ENCODE measurements at places on chromosomes 1 and 21.

GRCh38 chr1:42150651-42151050 lies 2.6 kb upstream of the GUCA2B start:
- no peak for DNase-seq

DNA sequence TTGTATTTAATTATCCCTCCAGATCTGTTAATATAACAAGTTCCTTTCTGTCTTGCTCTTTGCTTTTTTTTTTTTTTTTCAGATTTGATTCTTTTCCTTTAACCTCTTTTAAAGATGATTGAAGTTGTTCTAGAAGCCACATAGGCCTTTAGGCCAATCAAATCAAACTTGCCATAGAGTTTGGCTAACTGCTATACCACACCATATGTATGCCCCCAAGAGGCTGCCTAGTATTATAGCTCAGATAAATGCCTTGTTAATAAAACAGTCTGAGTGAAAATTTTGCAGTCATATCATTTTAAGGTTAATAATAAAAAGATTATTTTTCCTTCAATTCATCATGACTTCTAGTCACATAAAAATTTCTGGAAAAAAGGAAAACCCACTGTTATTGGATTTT lies 696.0 kb upstream of the CHRM3 start:
- DNase-seq = no peak

DNA sequence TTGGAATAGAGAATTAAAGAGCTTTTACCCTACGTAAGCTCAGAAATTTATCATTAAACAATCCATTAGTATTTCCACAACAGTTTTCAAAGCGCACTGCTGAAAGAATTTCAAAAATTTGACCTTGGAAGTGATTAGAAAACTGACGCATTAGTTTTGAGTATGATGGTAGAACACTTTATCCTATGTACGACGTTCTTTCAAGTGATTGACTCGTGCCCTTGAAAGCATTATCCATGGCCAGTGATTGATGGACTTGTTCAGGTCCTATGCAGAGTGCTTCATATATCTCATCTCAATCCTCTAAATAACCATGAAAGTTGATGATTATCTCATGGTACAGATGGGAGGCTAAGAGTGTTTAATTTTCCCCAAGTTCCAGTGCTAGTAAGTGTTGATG lies 697.2 kb downstream of the USP25 start:
- DNase-seq = no peak

GRCh38 chr1:194225821-194226220 lies 1039.4 kb upstream of the B3GALT2 start:
- DNase-seq = no peak

DNA sequence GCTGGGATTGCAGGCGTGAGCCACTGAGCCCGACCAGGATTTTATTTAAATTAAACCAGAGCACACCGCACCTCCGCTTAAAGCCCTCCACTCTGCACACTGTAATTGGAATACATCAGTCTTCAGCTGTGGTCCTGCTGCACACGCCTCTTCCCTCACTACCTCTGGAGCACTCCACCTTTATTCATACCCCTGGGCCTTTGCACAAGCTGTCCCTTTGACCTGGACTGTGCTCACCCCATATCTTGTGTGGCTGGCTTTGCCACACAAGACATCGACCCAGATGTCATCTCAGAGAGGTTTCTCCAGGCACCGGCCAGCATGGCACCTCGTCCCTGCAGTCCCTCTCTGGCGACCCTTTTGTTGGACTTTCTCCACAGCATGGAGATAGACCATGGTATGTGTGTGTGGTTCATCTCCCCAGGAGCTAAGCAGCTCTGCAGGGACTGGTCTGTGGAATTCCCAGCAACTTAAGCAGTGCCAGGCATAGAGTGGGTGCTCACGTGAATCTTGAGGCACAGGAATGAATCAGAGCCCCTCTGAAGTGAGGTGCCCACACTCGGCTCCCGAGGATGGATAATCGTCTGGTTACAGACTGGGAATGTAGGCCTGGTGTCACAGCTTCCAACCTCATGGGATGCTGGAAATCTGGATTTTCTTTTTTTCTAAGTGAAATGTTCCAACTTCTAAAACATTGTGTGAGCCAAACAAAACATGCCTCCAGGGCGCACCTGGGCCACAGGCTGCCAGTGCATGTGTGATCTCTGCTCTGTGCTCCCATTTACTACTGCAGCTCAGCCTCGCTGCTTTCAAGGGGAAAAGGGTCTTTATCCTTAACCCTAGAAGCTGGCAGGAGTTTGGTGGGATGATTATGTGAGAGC lies 61.9 kb downstream of the EVA1C start:
- no peak for DNase-seq

DNA sequence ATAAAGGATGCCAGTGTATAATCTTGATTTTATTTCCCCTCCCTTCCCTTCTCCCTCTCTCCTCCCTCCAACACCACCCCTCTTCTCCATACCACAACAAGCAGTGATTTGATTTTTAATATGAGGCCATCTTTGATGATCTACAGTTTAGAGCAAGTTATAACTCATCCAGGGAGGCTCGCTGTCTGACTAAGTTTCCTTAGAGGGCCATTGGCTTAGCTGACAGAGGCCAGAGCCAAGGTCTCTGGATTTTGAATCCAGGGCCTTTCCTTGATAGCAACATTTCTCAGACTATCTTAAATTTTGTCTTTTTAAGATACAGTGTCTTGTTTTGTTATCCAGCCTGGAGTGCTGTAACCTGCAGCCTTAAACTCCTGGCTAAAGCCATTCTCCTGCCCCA lies 431.0 kb upstream of the USP24 start:
- DNase-seq = no peak

DNA sequence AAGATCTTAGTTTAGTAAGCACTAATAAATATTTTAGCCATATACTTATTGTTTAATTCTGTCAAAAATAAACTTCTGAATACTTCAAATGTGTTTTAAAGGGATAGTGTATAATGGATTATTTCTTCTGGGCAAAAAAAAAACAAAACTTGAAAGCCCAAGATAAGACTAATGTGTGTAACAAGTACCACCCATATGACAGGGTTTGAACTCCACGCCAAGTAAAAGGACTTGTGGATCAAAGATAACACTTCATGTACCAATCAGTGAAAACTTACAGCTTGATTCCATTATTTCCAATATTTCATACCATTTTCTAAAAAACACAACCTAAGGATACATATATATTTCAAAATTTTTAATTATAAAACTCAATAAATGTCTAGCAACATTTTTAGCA lies 59.5 kb downstream of the DENND1B start:
- no peak for DNase-seq

- no peak for DNase-seq
These were observed 139.4 kb upstream of the B3GALT2 start for GRCh38 chr1:193325771-193326170.

GRCh38 chr21:41482301-41482700 lies 25.7 kb downstream of the TMPRSS2 start:
- DNase-seq = no peak

DNA sequence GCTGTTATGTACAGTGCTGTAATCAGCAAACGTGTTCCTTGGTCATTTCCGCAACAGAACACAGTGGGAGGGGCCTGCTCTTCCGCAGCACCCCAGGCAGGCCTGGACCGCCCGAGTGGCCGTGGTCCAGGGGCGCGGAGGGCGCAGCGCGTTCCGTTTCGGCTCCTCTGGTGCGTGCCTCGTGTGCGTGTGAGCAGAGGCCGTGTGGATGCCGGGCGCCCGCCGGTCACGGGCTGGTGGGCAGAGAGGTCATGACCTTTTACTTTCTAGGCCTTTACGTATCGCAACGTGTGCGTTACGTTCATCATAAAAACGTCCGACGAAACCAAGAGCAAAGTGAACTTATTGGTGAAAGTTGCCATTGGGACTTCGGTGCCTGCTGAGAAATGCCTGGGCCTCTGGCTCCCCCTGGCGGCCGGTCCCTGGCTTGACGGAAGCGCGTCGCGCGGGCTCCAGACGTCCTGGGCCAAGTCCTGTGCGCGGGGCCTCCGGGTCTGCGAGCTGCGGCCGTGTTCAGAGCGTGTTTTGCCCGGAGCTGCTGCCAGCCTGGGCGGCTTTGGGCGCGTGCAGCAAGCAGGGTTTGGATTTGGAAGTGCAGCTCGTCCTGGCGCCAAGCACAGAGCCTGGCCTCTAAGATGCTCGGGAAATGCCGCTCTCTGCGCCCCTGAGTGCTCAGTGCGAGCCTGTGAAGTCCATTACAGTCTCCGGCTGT lies 34.4 kb downstream of the COL18A1 start:
- peak; percentile 81 for DNase-seq

- DNase-seq = no peak
These were observed 254.0 kb downstream of the TOMM20 start for GRCh38 chr1:234874291-234875288.

GRCh38 chr1:190832511-190832910 lies 354.8 kb upstream of the BRINP3 start:
- no peak for DNase-seq
